Fibroblast of skin of right quadriceps (primary cell): ENCODE measurements at places on chromosomes 16 and 17.

DNA sequence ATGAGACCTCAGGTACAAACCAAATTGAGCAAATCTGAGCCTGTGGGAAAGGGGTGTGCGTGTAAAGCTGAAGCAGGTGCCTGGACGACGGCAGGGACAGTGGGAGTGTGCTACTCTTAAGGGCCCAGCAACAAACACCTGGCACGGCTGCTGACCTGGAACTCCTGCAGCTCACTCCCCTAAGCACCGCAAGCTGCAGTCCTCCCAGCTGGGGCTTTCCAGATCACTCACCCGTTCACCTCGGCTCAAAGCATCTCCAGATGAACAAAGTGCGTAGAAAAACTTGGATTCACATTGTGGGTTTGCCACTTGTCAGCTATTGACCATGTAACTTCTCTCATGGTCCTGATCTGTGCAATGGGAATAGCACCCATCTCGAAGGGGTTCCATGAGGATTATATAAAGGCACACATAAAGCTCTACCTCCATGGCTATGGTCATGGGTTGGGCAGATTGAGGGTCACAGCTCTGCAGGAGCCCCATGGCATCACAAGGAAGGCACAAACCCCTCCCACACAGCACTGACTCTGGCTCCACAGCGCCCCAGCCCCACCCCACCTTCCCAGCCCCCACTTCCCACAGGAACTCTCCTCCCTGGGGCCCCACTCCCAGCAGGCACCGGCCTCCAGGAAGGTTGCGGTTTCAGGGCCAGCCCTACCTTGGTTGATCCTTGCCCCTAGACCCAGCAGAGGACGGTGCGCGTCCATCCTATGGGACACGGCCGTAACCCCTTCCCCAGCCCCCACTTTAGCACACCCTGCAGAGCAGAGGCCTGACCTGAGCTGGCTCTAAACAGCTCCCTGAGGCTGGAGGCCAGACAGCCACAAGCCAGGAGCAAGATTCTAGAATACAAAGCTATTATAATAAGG is 21.9 kb downstream of the ST3GAL2 start:
- DNase-seq, result no peak

GRCh38 chr17:30212750-30213149 is 22.7 kb downstream of the SLC6A4 start:
- no peak for DNase-seq

- DNase-seq, result no peak
Measured at GRCh38 chr16:19330841-19331397, 45.4 kb downstream of the CLEC19A start.

DNA sequence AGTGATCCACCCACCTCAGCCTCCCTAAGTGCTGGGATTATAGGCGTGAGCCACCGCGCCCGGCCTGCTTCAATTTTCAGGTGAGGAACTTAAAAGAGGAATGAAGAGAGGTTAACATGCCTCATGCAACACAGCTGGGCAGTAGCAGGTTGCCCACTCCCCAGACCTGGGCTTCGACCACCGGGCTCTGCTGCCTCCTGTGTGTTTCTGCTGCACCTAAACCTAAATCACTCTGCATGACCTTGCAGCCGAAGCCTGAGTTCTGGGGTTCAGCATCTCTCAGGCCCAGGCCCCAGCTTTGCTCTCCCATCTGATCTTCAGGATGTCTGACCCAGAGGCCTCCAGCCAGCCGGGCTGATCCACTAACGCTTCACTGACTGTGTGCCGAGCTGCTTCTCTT is 112.6 kb downstream of the OR1D5 start:
- no peak for DNase-seq

GRCh38 chr17:7561589-7562207 is at the start of gene SENP3:
SENP3 (plus strand) TSS chr17:7561919; CDS start chr17:7563077, 1,158 bp downstream.
- peak; percentile 89 for DNase-seq

- DNase-seq, result peak; percentile 30
Measured at GRCh38 chr17:39551879-39552278, 55.8 kb downstream of the NEUROD2 start.

GRCh38 chr17:74862108-74862901 is 2.6 kb upstream of the GRIN2C start:
- DNase-seq, result peak; percentile 37

DNA sequence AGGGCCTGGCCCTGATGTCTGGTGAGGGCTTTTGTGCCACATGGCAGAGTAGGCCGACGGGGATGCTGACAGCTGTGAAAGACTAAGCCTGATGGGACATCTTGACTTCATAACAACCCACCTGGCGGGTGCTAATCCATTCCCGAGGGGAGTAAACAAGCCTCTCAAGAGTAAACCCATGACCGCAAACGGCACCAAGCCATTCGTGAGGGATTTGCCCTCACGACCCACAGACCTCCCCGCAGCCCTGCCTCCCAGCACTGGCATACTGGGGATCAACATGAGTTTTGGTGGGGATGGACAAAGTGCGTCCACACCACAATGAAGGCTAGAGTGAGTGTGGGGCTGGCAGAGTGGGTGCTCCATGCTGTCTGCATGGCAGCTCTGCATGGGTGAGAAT is 11.7 kb downstream of the RNF213 start:
- no peak for DNase-seq

DNA sequence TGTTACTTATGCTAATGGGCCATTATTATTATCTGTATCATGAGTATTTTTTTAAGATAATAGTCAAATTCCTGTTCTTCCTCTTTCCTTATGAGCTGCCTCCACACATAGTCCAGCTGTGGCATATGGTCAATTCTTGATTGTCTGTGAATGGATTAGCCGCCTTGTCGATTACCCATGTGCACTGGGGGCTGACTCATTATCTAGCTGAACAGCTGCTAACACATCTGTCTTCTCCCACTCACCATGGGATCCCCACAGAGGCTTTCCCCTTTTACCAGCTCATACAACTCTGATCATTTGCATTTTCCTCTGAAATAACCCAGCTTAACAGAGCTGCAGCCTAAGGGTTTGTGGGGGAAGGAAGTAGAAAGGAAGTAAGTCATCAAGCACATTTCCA is 915.0 kb downstream of the CDH11 start:
- DNase-seq, result no peak

- DNase-seq, result no peak
Measured at GRCh38 chr17:81242421-81243332, 3.6 kb downstream of the NDUFAF8 start.

DNA sequence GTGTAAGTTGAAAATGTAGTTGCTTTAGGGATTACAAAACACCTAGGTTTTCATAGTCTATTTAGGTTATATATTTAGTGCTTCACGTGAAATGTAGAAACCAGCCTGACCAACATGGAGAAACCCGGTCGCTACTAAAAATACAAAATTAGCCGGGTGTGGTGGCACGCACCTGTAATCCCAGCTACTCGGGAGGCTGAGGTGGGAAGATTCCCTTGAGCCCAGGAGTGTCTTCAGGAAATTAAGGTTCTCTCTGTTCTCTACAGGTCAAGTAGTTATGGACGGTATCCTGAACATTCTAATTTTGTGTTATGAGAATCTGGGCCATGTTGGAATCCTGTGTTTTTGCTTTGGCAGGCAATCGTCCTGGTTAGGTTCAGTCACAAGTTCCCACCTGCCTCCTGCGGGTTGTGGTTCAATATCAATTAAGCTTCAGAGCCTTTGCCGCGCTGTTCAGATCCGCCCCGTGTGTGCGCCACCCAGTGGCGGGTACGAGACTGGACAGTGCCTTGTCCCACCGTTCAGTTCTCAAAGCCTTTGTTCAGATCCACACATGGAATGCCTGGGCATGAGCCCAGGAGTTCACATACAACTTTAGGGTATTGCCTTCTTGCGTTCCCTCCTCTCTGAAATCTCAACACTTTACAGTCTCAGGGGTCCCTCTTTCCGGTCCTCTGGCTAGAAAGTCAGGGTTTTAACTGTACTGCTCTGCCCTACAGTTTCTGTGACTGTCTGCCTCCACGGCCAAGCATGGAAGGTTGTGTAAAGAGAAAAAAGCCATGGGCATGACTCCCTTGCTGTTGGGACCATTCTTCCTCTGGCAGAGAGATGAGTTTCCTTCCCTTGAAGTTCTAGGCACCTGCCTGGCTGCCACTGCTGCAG is 41.7 kb downstream of the HEATR6 start:
- peak; percentile 63 for DNase-seq

DNA sequence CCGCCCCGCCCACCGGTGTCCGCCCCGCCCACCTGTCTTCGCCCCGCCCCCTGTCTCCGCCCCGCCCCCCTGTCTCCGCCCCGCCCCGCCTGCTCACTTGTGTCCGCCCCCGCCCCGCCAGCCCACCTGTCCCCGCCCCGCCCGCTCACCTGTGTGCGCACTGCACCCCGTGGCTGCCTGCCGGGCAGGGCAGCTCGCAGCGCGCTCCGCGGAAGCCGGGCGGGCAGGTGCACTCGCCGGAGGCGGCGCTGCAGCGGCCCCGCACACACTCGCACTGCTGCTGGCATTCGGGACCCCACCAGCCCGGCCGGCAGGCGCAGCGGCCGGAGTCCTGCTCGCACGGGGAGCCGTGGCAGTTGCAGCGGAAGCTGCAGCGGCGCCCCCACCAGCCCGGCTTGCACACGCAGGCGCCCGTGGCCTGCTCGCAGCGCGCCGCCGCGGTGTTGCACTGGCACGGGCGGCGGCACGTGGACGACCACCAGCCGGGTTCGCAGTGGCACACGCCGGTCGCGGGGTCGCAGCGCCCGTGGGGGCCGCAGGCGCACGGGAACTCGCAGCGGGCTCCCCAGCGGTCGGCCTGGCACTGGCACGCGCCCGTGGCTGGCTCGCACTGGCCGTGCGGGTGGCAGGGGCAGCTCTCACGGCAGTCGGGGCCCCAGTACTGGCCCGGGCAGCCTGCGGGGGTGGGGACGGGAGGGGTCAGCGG is 2.1 kb downstream of the SCARF1 start:
- DNase-seq, result no peak

GRCh38 chr17:34616148-34616547 is 36.8 kb downstream of the TMEM132E start:
- DNase-seq, result no peak

GRCh38 chr17:74860229-74860871 is 665 bp upstream of the GRIN2C start:
- no peak for DNase-seq

DNA sequence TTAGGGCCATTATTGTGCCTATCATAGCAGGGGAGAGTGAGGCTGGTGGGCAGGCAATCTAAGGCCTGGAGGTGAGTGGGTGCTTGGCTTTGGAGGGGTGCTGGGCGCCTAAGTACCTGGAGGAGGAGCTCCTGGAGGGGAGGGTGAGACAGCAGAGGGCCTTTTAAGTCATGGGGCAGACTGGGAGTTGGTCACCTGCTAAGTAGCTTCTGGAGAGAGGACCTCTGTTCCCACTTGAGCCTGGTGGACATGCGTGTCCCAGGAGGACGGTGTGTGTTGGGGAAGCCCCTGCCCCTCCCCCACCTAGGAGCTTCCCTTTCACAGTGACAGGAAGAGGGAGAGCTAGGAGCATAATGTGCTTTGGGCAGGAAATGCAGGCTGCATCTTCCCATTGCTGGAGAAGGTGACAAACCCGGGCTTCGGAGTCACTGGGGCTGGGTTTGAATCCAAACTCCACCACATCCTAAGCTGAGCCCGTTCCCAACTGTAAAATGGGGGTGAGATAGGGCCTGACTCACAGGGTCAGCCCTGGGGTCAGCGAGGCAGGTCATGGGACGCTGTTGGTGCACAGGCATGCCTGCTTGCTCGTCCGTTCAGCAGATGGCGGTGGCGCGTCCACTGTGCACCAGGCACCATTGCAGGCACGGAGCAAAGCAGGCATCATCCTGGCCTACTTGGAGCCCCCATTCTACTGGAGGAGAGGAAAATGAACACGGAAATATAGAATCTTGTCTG is 37.9 kb downstream of the CMIP start:
- DNase-seq, result no peak

- no peak for DNase-seq
Measured at GRCh38 chr16:81548876-81549546, 104.4 kb downstream of the CMIP start.

- DNase-seq, result no peak
Measured at GRCh38 chr17:80476877-80477646, 655 bp upstream of the NPTX1 start.

GRCh38 chr16:24119807-24120206 is 136.3 kb upstream of the CACNG3 start:
- DNase-seq, result no peak

- DNase-seq, result no peak
Measured at GRCh38 chr17:14361470-14361869, 60.6 kb downstream of the HS3ST3B1 start.

DNA sequence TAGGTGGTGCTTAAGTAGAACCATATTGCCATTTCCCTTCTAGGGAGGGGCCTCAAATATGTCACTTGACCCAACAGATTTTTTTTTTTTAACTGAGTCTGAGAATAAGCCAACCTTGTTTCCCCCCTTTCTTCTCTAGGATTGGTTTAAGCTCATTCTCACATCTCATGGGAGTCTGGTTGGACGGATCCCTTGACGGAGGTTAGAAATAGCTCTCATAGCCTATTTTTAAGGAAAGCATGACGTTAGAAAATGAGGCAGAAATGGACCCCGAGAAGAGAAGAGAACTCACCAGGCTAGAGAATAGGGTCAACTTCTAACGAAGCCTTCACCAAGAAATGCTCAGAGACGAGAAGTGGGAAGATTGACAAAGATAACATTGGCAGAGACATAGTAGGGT is 95.1 kb upstream of the ZFHX3 start:
- no peak for DNase-seq

DNA sequence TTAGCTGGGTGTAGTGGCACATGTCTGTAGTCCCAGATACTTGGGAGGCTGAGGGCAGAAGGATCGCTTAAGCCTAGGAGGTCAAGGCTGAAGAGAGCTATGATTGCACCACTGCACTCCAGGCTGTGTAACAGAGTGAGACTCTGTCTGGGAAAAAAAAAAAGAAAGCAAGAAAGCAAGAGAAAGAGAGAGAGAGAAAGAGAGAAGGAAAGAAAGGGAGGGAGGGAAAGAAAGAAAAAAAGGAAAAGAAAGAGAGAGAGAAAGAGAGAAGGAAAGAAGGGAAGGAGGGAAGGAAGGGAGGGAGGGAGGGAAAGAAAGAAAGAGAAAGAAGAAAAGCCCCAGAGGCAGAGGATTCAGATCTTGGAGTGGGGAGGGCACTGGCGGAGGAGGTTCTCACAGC is 6.5 kb downstream of the DHX58 start:
- no peak for DNase-seq

GRCh38 chr17:14616528-14616927 is 315.6 kb downstream of the HS3ST3B1 start:
- peak; percentile 83 for DNase-seq

- DNase-seq, result no peak
Measured at GRCh38 chr17:2707721-2708584, 3.6 kb downstream of the CLUH start.

DNA sequence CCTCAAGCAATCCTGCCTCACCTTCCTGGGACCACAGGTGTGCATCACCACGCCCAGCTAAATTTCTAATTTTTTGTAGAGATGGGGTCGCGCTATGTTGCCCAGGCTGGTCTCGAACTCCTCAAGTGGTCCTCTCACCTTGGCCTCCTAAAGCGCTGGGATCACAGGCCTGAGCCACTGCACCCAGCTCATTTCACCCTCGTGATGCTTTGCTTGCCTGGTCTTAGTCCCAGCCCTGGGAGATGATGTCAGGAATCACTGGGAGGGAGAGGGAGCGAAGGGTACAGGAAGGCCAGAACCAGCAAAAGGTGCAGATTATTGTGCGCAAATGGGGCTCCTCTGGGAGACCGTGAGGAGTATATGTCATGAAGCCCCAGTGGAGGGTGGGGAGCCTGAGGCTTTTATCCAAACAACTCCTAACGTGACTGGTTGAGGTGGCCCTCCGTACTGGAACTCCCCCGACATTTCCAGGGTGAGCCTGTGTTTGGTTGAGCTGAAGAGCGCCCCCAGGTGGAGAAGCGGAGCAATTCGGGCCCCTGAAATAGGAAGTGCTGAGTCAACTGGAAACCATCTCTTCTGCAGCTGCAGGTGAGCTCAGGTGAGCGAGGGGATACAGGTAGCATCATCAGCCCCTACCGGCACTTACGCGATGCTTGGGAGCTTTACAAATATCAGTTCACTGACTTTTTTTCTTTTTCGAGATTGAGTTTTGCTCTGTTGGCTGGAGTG is 41.2 kb upstream of the HAPSTR1 start:
- no peak for DNase-seq
